Activated CD4-positive, alpha-beta T cell treated with anti-CD3 and anti-CD28 coated beads, Interleukin-2, amount 50 U/mL, for 48 hours (primary cell): ENCODE measurements at places on chromosomes 13 and 19.
A peak's percentile ranks its signal among the peaks of the same experiment; 100 is the strongest.

DNA sequence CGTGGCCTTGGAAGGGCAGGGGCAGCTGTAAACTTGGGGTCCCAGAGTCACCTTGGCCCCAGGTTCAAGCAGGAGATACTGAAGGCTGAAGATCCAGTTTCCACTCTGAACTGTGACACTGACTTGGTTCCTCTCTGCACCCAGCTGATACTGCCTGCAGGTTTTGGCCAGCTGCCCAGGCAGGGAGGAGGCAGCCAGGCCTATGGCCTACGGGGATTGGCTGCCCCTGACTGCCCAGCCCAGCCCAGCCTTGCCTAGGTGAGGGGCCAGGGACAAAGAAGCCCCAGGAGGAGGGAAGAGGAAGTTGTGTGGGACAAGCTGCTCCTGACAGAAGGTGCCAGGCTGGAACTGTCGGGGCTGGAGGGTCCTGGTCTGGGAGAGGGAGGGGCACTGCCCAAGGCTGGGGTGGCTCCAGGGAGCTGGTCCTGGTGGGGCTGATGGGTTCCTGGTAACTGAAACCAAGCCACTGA lies 51.7 kb upstream of the CYP4F8 start:
- DNase-seq = no peak

- no peak for DNase-seq
Measured at GRCh38 chr13:34458756-34459715, 483.0 kb upstream of the NBEA start.

DNA sequence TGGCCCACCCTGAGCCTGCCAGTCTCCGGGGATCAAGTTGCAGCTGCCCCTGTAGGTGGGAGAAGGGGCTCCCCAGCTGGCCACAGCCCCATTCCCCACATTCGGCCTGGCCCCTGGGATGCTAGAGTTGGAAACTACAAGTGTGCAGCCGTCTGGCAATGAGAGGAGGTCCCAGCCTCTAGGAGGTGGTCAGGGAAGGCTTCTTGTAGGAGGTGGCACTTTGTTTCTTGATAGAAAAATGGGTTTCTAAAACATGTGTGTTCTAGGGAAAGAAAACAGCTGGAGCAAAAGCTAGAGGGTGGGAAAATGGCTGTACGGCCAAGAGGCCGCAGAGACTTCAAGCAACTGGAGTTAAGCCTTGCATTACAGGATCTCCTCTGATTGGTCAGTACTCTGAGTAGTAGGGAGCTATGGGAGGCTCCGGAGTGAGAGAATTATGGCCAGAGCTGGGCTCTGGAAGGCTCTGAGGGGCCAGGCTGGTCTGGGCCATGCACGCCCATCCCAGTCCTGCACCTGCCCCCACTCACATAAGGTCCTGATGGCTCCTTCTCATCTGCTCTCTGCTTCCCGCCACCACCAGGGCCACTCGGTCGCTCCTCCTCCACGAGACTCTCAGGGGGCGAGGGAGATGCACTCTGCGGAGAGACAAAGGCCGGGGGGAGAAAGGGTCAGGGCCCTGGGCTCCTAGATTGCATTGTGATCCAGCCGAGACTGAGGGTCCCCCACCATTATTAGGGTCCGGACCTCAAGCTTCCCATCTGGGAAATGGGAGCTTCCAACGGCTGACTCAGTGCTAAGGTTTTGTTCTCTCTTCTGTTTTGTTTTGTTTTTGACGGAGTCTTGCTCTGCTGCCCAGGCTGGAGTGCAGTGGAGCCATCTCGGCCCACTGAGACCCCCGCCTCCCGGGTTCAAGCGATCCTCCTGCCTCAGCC lies 13.7 kb downstream of the TLE2 start:
- DNase-seq = no peak

GRCh38 chr19:38952395-38953165 lies 21.8 kb downstream of the MRPS12 start:
- no peak for DNase-seq

DNA sequence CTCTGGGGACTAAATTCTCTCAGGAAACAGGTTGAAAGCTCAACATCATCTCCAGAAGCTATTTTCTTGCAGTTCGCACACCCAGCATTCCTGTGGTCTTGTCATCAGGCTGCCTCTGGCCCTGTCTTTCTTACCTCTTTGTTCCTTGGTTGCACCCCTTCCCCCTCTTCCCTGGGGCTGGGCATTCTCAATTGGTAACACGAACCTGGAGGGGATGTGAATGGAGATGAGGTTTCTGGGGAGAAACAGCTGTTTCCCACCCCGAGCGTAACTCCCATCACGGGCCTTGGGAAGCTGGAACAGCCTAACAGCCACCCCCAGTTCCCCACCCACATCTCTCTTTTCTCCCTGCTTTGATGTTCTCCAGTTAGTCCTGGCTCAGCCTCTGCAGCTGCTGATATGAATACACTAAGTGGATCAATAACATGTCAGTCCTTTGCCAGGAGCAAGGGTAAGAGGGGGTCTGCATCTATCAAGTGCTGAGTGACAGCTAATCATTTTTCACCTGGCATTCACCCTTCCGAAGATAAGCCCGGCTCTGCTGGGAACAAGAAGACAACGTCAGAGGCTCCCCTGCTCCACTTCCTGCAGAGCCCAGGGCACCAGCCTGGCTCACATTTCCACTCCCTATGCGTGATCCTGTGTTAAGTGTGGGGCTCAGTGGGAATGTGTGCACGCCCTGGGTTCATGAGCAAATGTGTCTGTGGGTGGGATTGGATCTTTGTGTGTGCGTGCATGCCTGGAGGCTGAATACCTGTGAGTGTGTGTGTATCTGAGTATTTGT lies 74.0 kb upstream of the KCTD15 start:
- no peak for DNase-seq

GRCh38 chr13:81539643-81540150 lies 1198.8 kb upstream of the SPRY2 start:
- no peak for DNase-seq

DNA sequence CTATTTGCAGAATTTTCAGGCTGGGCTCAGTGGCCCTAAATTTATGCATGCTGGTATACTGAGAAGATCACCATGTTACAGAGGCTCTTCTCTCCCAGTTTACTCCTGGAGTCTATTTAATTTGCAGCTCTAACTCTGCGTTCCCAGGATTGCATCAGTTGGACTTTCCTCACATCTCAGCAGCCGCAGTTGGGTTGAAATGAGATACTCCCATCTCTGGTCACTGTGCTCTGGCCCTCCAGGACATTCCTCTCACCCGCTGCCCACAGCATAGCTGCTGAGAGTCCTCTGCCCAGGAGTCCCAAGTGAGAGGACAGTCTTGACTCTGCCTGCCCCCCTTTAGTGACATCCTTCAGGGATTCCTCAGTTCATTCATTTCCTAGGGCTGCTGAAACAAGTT lies 150.9 kb downstream of the LACC1 start:
- no peak for DNase-seq

- DNase-seq = no peak
Measured at GRCh38 chr13:29819143-29819542, 31.3 kb downstream of the UBL3 start.

- no peak for DNase-seq
Measured at GRCh38 chr19:44850641-44851109, 4.6 kb downstream of the NECTIN2 start.

DNA sequence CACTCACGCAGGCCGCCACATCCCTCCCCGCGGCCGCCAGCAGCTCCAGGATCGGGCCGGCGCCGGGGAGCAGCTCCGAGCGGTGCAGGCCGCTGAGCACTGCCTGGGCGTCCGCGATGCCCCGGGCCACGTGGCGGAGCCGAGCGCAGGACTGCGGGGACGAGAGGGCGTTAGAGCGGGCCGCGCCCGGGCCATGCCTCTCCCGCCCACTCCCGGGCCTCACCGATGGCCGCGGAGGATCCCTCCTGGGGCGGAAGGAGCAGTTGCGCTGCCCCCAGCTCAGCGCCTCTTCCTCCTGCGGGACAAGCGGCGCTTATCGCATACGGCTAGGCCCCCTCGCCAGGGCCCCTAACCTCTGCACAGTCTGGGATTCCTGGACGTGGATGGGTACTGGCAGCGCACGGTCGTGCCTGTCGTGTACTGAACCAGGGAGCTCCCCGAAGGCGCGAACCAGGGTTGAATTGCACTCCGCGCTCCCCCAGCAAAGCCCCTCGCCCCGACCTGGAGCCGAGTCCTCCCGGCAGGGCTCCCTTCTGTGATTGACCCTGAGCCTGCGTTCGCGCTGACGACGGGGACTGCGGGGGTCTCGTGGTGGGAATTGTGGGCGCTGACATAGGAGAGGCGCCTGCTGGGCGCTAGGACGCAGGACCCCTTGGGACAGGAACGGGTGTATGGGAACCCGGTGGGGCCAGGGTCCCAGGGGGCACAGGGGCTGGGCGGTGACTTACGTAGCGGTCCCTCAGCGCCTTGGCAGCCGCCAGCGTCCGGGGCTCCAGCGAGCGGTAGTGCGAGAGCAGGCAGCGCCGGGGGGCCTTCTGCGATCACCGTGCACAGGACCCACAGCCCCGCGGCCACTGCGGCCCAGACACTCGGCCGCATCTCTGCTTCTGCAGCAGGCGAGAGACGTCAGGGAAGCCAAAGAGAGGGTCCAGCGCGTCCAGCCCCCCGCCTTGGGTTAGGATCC lies 673 bp downstream of the IFNL4 start:
- DNase-seq = no peak

DNA sequence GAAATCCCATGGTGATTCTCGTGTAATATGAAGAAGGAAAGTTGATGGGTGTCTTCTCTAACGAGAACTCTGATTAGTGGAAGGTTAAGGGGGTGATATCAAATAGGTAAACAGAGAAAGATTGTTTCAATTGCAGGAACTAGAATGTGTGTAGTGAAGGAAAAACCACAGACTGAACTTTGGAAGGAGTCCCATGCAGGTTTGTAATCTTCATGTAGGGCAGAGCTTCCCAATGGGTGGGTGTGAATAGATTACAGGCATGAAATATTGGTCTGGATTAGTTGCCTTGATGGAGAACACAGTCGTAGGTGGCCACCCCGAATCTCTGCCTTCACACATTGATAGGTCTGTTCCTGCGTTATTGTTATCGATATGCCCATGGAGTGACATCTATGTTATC lies 295.5 kb downstream of the KCNRG start:
- DNase-seq = no peak

DNA sequence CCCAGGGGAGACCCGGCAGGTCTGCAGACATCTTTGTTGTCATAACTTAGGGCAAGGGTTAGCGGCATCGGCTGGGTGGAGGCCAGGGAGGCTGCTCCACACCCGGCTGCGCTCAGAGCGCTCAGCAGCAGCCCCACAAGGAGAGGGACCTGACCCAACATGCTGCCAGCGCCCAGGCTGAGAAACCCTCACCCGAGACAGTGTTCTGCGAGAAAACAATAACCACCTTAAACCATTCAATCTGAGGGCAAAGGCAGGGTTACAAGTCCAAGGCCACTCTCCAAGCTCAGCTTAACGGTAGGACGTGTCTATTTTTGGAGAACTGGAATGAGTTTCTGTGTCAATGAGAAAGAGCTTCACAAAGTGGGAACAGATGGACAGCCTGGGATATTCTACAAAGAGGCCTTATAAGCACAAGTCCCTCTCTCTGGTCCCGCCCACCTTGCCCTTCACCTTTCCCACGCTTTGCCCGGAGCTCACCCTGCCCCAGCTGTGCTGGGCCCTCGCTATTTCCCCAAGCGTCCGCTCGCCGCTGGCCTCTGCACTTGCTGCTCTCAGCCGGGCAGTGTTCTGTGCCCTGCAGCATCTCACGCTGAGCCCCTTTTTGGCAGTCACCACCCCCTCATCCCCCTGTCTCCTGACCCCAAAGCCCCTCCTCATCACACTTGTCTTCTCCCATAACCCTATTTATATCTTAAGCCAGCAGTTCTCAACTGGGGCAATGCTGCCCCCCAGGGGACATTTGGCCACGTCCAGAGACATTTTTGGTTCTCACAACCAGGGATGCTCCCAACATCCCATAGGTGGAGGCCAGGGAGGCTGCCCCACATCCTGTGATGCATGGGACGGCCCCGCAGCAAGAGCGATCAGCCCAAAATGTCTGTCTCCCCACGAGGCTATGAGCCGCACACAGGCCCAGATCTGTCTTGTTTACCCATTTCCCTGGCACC lies 17.6 kb downstream of the PPP1R12C start:
- DNase-seq = no peak

GRCh38 chr13:24274452-24275021 lies 34.8 kb upstream of the C1QTNF9 start:
- peak; percentile 78 for DNase-seq

DNA sequence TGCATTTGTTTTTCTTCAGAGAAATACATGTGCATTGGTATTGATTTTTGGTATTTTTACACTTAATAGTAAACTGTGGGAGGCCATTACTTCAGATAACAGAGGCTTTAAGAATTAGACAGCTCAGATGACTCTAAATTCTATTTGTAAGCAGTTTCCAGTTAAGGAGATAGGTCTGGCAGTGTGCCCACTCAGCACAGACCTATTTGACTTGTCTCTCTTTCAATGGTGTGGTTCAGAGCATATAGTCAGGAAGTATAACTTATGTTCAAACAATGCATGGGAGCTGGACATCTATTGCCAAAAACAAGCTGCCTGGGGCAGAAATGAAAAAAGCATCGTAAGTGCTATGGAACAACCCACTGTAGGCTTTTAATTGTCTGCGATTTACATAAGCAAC lies 370.7 kb downstream of the HS6ST3 start:
- DNase-seq = no peak
